Endodermal cell (in vitro differentiated cells): ENCODE measurements at places on chromosomes 11 and 22.

GRCh38 chr22:36790648-36791047 lies 14.7 kb upstream of the IFT27 start:
- no peak for DNase-seq

DNA sequence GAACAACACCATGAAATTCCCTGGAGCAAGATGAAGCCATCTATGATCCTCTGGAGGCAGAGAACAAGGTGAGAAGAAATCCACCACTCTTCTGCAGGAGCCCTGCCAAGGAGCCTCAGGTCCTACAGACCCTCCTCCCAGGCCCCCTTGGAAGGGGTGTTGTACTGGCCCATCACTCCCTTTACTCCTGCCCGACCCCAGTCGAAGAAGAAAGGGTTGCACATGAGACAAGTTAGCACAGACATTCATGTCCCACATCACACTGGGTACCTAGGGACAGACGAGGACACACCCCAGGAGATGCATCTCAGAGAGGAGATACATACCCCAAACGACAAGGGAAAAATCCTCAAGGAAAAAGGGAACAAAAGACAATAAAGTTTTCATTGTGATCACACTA lies 82.8 kb upstream of the NARS2 start:
- DNase-seq, result no peak

DNA sequence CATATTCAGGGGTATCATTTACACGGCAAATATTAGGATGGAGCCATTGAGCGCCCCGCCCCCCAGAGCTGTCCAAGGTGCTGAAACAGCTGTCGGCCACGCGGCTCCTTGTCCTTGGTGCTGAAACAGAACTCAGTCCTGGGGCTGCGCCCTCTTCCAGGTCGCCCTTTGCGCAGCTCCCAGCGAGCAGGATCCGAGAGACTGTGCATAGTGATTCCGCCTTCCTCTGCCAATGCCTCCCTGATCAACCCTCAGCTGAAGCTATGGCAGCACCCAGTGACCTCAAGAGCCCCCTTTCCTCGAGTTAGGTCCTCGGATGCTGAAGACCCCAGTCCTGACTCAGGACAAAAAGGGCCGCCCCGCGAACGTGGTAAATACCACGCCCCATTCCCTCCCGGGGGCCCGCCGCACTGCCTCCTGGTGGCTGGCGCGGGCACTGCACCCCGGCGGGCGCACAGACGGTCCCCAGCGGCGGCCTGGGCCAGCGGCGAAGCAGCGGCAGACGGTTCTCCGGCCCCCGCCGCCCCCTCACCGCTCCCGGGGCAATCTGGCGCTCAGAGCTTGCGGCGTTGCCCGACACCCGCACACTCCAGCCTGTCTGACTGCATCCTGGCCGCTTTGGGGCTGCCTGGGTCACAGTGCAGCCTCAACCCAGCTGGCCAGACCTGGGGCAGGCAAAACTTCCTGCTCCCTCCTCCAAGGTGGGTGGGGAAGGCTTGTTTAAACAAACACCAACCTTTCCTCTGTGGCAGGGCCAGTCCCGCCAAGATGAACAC lies 13.4 kb downstream of the SYT7 start:
- DNase-seq, result peak; percentile 97

GRCh38 chr22:18905540-18906409 lies at the start of gene DGCR6:
DGCR6 (plus strand) TSS chr22:18906320; CDS start chr22:18906375, 55 bp downstream.
- DNase-seq, result no peak

- DNase-seq, result peak; percentile 39
Measured at GRCh38 chr11:130726234-130727037, 189.8 kb downstream of the SNX19 start.

- DNase-seq, result peak; percentile 82
Measured at GRCh38 chr11:7657306-7658025, 15.8 kb downstream of the CYB5R2 start.

GRCh38 chr22:20256551-20257211 lies 11.4 kb downstream of the RTN4R start:
- no peak for DNase-seq

DNA sequence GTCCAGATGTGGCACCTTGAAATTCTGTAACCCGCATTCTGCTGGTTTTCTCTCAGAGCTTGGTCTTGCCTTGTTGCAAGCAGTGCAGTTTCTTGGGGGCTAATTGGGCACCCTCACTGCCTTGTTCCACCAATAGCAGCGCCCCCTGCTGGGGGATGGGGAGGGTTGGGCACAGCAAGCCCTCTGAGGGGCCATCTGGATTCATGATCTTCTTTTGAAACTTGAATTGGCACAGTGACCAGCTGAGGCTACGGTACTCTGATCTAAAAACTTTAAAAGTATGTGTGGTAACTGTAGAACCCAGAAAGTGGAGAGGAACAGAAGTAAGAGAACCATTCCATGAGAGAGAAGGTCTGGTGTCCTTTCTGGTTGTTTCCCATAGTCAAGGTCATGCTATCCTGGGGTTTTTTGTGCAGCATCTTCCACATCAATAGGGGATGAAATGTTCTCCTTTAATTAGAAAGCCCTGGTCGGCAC lies 64.2 kb downstream of the MED15 start:
- DNase-seq, result peak; percentile 84

GRCh38 chr11:35238882-35239281 lies 99.9 kb downstream of the CD44 start:
- no peak for DNase-seq

- peak; percentile 89 for DNase-seq
Measured at GRCh38 chr22:40176921-40177737, 596 bp upstream of the TNRC6B start.

DNA sequence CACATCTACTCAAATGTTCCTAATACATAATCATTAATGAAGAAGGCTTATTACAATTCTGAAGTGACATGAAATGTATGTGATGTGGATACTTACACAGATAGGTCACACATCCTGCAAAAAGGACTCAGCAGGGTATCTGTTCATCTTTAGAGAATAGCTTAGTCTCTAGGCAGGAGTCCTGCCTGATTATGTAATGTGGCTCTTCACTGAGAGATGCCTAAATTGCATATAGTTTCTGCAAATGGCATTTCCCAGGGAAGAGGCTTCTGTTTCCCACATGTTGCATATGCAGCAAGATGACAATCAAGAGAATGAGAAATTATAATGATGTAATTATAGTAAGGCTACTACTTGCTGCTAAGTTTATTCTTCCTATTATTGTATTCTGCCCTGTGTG lies 58.8 kb upstream of the SLC36A4 start:
- DNase-seq, result no peak

DNA sequence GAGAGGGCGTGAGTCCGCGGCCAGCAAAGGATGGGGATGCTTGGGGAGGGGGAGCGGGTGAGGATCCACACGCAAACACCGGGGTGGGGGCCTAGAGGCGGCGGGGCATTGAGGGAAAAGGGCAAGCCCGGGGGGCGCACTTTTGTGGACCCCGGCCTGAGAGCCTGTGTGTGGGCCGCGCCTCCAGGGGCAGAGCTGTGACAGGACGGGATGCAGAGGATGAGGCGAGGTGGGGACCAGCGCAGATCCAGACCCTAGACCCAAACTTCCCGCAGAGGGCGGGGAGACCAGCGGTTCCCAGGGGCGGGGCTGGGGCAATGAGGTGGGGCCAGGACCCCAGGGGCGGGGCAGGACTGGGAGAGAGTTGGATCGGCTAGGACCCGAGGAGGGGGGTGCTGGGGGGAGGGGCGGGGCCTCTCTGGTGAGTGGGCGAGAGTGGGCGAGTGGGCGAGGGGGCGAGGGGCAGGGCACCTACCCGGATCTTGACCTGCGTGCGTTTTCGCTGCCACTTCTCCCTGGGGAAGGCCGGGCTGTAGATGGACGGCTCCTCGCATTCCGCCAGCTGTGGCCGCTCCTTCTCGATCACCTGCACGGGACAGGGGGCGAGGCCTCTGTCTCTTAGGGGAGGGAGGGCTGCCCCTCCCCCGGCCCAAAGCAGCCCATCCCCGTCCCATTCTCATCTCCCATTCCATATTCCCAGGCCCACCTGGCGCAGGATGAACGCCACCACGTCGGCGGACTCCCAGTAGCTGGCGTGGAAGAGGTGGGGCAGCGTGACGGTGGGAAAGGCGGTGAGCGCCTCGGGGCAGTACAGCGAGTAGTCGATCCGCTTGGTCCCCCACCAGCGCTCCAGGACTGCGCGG lies 10.6 kb downstream of the PITPNM1 start:
- DNase-seq, result no peak

DNA sequence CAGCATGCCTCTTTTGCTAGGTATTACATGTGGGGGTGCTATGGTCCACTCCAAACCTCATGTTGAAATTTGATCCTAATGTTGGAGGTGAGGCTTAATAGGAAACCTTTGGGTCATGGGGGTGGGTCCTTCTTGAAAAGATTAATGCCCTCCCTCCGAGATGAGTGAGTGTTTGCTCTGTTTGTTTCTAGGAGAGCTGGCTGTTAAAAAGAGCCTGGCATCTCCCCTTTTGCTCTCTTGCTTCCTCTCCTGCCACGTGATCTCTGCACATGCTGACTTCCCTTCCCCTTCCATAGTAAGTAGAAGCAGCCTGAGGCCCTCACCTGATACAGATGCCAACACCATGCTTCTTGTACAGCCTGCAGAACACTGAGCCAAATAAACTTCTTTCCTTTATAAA lies 104.5 kb downstream of the FAT3 start:
- DNase-seq, result no peak

- no peak for DNase-seq
Measured at GRCh38 chr22:41725510-41726110, 26.3 kb downstream of the MEI1 start.
